ENCODE measurements at places on chromosomes 5 and 9. TPM values are rescaled to one million over a fixed set of nuclear protein-coding genes. Genes with fewer than 3 reads are reported as not detected.

GRCh38 chr9:135280666-135281065 lies 193.2 kb downstream of the OLFM1 start:
- DNase-seq = no peak

- DNase-seq = no peak
These were observed 122.0 kb downstream of the BOD1 start for GRCh38 chr5:173494446-173494845.

GRCh38 chr5:141783947-141784296 lies 94.3 kb downstream of the PCDH1 start:
- no peak for DNase-seq

GRCh38 chr5:90590-91547 lies 1.1 kb upstream of the PLEKHG4B start:
- no peak for DNase-seq

GRCh38 chr9:115758441-115758840 lies 395.1 kb upstream of the PAPPA start:
- DNase-seq = no peak

The FOXD4L4 gene
- polyA plus RNA-seq = 0.15 TPM

The SPATA31D4 gene
- not detected for polyA plus RNA-seq

The MAP1B gene
- polyA plus RNA-seq = not detected

The PKD2L2 gene
- 0.09 TPM for polyA plus RNA-seq

The SEMA5A gene
- polyA plus RNA-seq = not detected
